ENCODE measurements at places on chromosomes 1 and 21.

DNA sequence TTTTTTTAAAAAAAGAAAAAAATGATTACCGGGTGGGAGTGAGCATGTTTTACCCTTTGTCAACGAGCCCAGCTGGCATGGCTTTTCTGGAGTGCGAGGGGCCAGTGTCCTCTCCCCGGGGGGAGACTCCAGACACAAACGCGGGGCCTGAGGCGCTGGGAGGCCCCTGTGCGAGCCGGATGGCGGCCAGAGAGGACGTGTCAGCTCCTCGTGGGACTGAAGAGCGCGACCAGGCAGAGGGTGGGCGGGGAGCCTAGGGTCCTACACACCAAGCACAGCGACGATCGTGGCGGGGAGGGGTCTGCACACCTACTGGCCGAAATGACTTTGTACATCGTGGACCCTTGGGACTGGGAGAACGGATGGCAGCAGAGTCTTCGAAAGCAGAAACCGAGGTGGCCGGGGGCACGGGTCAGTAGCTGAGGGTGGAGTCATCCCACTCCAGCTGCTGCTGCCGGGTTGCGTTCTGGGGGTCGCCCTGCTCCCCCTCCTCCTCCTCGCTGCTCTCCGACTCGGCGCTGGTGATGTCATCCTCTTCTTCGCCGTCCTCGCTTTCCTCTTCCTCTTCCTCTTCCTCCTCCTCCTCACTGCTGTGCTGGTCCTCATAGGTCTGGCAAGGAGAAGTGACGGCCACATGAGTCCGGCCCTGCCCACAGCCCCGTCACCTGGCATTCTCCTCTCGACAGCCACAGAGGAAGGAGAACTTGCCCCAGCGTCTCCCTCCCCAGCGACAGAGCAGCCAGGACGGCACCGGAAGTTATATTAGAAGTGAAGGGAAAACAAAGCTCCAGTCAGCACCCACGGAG is 78.8 kb downstream of the PIK3CD start:
- DNase-seq, result no peak

DNA sequence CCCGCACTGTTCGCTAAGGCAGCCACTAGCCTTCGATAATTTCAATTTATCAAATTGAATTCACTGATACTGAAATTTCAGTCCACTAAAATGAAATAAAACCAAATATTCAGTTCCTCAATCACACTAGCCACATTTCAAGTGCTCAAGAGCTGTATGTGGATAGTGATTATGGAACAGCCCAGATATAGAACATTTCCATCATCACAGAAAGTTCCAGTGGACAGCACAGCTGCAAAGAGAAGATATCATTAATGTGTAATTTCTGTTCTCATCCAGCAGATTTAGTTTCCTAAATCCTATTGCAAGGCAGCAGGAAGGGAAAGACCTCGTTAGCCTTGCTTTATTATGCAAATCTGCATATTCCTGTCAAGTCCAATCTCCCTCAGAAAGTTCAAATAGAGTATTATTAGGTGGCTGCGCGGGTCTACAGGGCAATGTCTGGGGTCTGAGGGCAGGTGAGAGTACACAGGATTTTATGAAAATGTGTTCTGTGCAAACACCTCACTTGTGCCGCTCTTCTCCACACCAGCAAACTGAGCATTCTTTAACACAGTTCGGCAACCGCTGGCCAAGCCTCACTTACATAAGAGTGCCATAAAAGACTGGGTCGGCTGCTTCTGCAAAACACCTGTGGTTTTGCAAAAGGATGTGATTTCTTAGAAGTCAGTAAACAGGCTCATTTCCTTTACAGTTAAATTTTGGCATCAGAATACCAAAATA is 22.4 kb downstream of the CAPZB start:
- no peak for DNase-seq

GRCh38 chr1:236269439-236269838 is 12.3 kb downstream of the ERO1B start:
- no peak for DNase-seq

DNA sequence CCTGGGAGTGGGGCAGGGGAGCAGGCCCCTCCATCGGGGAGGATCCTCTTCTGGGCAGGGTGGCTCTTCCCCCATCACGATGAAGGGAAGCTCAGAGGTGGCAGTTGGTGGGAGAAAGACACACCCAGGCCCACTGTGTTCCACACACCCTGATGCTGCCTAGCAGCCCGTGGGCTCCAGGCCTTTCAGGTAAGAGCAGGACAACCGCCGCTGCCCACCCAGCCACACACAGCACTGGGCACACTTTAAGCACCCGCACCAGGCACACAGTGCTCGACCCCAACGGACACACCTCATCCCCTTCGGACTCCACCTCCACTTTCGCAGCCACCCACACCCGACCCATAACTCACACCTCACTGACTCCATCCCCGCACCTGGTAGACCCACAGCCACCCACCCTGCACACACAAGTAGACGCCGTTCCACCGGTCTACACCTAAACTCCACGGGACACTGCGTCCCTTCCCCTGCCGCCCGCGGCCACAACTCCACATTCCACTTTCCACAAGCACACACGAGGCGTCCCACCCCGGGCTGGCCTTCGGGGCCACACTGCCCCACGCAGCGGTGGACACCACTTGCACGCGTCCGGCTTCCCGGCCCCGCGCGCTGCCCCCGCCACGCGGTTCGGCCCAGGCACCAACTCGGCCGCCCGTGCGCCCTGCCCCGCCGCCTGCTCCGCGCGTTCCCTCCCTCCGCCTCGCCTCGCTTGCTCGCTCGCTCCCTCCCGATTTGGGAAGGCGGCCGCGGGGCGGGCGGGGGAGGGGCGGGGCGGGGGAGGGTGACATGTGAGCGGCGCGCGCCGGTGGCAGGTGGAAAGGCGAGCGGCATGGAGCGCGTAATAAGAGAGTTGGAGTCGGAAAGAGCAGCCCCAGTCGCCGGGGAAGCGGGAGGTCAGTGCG is at the start of gene KCNQ4:
Gene KCNQ4, plus strand, starts transcription at position 787 of the 905 bp plus-strand sequence. CDS start 307 bp downstream, outside the sequence.
- DNase-seq, result peak; percentile 88

DNA sequence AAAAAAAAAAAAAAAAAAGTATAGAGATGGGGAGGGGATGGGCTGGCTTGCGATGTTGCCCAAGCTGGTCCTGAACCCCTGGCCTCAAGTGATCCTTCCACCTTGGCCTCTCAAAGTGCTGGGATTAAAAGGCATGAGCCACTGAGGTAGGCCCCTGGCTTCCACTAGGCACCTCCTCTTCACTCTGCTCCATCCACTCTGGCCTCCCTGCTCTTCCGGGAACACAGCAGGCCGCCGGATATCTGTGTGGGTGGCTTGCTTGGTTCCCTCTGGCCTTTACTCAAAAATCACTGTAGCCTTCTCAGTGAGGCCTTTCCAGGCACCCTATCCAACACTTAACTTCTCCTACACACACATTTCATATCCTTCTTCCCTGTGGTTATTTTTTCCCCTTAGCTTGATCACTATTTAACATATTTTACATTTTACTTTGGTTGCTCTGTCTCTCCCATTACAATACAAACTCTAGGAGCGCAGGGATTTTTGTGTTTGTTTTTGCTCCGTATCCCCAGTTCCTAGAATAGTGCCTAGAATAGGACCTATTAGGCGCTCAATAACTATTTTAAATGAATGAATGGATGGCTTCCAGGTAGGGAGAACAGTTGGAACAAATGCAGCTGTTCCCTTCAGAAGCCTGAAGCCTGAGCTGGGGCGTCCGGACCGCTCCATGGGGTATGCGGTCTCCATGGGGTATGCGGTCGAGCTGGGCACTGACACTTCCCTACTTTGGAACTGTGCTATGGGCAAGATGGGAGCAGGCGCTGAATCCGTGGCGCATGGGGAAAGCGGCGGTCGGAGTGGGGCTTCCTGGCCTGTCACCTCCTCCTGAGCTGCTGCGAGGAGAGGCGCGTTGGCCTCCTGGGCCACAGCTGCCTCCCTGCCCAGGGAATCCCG is 46.7 kb downstream of the H3-3A start:
- no peak for DNase-seq
